GM12878 (cell line): ENCODE measurements at places on chromosomes 2 and 18.
A peak's percentile ranks its signal among the peaks of the same experiment; 100 is the strongest.

DNA sequence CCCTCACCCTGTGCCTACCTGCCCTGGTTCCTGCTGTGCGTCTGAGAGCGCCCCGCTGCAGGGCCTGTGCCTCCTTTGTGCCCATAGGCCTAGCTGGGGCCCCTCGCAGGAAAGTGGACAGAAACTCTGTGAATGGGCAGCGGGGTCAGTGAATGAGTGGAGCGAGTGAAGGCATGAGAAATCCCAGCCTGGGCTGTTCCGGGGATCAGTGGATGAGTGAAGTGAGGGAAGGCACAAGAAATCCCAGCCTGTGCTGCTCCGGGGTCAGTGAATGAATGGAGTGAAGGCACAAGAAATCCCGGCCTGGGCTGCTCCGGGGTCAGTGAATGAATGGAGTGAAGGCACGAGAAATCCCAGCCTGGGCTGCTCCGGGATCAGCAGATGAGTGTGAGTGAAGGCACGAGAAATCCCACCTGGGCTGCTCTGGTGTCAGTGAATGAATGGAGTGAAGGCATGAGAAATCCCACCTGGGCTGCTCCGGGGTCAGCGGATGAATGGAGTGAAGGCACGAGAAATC lies 2.0 kb downstream of the COLEC11 start:
- DNase-seq: no peak

DNA sequence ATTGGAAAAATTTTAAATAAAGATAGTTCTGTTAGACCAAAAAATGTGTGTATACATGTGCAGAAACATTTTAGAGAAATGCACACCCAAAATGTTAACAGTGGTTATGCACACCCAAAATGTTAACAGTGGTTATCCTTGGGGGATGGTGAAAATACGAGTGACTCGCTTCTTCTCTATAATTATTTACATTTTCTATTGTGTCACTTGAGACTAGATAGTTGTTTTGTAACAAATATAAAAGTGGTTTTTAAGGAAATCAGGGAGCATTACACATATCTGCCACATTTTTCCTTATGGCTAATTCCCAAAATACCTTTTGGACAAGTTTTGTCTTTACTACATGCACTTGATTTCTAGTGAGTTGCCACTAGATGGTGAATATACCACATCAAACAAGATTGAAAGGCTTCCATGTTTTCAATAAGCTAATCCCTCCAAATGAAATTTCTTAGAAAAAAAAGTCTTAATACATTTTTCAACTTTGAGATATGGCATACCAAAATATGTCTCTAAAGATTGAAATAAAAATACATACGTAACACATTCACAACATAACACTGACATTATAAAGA lies 9.0 kb upstream of the HIBCH start:
- DNase-seq: no peak

GRCh38 chr2:221465776-221466175 lies 106.3 kb downstream of the EPHA4 start:
- DNase-seq: peak; percentile 15

GRCh38 chr18:59520562-59521355 lies 161.7 kb upstream of the LMAN1 start:
- no peak for DNase-seq

DNA sequence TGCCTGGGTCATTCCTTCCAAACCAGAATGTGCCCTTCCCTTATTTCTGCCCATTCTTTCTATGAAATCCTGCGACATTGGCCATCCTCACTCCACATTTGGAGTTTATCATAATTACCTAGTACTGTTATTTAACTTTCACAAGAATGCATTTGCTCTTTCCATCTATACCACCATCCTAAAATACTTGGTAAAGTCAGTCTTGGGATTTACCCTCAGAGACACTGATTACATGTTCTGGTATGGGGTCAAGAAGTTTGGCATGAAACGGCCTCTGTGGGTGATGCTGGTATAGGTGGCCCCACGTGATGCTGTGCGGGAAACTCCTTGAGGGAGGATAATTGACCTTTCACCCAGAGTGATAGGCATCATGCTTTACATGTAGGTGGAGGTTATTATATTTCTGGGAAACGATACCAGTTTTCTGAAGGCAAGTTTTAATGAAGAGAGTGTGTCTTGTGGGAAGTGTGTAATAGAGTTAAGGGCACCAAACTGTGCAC lies 123.5 kb downstream of the FMNL2 start:
- DNase-seq: no peak

- no peak for DNase-seq
These were observed 5.2 kb downstream of the OXER1 start for GRCh38 chr2:42758751-42759150.

DNA sequence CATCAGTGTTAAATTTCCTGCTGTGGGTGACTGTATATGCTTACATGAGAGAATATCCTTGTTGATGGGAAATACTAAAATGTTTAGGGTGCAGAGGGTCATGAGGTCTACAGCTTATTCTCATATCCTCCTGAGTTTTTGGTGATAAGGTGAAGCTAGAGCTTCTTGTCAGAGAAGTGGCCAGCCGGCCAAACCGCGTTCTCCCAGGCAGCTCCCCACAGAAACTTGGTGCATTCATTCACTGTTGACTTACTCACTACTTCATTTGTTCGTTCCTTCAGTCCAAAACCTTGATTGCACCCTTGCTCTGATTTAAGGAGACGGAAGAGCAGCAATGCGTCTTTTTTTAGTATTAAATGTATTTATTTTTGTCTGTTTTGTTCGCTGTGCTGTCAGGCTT lies 8.7 kb downstream of the SNED1 start:
- DNase-seq: no peak

DNA sequence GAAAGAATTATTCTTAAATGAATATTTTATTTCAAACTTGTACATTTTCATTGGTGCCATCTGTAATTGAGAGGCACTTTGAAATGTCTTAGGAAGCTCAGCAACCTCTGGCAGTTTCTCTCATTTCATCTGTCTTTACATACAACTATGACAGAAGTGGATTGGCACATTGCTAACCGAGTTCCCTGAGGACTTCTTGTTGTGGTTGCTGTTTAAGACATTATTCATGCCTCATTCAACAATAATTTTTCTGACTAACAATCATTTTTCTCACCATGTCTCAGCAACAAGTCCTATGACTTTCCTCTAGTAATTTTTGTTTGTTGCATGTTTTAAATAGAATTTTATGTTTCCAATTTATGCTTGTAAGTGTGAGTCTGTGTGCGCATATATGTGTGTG lies 284.0 kb upstream of the CWC22 start:
- no peak for DNase-seq

DNA sequence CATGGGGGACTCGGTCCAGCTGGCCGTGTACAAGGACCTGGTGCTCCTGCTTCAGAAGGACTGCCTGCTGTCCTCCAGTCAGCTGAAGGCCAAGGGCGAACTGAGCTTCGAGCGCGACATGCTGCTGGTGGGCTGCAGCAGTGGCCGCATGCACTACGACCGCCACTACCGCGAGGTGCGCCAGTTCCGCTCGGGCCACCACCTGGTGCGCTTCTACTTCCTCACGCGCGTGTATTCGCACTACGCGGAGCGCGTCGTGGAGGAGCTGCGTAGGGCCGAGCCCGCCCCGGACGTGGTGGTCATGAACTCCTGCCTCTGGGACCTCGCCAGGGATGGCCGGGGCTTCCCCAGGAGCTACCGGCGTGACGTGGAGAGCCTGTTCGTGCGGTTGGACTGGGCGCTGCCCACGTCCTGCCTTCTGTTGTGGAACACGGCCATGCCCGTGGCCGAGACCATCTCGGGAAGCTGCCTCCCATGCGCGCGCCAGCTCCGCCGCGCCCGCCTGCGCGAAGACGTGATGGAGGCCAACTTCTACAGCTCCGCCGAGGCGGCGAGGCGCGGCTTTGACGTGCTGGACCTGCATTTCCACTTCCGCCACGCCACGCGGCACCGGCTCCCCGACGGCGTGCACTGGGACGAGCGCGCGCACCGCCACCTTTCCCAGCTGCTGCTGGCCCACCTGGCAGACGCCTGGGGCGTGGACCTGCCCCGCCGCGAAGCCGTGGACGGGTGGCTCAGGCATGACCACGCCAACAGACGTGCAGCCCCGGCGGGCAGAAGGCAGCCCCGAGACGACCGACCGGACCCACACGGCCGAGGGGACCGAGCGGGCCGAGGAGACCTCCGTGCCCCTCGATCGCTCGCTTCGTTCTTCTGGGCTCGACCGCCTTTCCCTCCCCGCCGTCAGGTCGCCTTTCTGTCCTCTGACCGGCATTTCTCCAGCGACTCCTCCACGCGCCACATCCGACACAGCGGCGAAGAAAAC lies 293.9 kb upstream of the ERBB4 start:
- DNase-seq: no peak

DNA sequence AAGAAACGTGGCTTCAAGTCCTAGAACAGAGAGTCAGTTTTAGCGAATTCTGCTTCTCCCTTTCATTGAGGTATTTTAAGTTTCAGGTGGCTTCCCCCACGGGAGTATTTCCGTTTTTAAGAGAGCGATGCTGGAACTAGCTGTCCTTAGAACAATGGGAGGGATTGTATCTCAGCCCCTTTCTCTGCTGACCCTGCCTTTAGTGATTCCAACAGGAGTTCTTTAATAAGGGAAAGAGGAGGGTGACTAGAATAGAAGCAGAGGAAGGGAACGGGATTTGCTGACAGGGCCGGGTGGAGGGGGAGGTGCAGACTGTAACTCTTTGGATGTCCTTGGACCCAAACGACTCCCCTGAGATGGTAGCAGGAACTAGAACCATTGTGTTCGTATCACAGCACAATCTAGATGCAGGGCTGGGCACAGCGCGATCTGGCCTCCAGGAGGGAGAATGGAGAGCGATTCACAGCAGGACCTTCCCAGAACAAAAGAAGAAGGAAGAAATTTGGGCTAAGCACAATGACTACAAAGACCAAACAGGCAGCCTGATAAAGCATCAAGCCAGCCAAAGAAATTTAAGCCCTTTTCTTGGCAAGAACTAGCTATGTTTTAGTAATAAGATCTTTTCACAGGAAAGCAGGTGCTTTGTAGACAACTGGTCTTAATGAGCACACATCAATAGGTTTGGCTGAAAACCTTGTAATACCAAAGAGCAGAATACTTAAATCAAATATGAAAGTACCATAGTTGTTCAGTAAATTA lies 15.8 kb upstream of the RTTN start:
- DNase-seq: no peak

DNA sequence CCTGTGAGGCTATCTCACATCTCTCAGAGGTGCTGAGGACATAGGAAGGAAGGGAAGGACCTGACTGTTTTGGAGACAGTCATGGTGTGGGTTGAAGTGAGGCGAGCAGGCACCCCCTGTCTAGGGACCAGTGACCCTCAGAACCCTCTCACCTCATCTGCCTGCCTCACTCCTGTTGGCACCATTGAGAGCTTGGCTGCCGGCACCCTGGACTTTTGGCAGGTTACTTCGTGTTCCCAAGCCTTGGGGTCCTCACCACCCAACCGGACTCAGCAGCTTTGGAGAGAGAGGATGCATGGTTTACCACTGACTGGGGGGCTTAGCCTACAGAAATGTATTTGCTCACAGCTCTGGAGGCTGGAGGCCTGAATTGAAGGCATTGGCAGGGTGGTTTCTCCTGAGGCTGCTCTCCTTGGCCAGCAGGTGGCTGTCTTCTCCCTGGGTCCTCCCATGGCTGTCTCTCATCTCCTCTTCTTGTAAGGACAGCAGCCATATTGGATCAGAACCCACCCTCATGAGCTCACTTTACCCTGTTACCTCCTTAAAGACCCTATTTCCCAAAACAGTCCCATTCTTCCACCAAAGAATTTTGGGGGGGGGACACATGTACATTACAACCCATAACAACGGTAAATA lies 142.0 kb downstream of the TSN start:
- no peak for DNase-seq

- DNase-seq: no peak
These were observed 82.6 kb downstream of the MBP start for GRCh38 chr18:77049938-77050337.

DNA sequence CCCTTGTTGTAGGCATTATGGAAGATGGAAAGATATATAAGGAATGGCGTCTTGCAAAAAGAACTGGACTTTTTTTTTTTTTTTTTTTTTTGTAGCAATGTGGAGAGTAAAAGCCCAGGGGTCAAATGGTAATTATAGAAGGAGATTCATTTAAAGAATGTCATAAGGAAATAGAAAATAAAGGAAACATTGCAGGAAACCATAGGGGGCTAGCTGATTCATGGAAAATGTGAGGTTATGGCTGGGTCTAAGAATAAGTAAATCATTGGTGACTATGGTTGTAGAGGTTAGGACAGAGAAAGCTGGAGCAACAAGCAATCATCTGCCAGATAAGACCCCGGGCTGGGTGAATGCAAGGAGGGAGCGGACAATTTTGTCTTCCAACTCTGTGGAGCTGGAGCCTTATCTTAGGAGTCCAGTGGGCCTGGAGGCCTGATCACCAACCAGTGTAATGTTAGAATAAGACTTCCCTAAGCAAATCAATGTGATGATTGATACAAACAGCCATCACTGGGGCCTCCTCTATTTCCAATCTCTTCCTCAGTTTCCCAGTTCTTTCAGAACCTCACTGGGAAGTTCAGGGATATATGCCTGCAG lies 201.2 kb upstream of the TNP1 start:
- no peak for DNase-seq

GRCh38 chr18:12911025-12911928 lies 27.2 kb upstream of the PTPN2 start:
- no peak for DNase-seq

DNA sequence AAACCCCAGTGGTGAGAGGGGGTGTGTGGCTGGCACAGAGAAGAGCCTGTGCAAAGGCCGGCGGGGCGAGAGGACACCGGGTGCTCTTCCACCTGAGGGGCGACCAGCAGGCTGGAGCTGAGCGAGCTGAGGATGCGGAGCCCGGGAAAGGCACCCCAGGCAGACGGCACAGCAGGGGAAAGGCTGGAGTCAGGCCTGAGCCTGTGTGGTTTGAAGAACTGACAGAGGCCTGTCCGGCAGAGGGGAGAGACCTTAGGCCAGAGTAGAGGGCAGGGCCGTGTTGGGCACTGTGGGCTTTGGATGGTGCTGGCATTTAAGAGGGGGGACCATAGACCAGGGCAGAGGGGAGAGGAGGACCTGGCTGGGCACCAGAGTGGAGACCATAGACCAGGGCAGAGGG lies 149.8 kb downstream of the RTP5 start:
- DNase-seq: no peak

DNA sequence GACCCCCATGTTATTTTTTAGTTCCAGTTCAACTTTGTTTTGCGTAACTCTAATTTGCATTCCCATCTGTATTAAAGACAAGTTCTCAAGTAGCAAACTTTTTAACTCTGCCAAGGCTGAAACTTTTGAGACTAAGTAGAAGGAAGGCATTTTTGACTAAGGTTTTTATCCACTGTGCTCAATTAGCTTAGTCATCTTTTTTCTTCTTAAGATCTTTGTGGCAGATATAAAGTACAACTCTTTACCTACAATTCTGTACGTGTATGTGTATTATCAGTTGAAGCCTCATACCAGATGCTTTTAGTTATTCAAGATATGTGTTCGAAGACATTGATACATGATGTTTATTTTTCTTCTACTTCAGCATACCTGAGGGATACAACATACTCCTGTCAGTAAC lies 41.6 kb downstream of the CREB1 start:
- no peak for DNase-seq

DNA sequence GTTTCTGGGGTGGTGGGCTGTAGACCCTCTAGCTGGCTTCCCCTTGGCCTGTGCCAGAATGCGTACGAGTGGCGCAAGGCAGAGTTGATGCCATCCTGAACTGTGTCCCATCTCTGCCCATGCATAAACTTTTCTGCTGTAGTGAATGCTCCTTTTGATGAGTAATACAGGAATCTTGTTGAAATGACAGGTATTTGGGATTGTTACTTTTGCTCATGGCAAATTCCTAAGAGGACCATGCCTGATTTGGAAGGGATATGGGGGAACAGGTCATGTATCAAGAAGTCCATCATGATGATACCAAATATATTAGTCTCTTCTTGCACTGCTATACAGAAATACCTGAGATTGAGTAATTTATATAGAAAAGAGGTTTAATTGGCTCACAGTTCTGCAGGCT lies 648.0 kb downstream of the SLC4A3 start:
- DNase-seq: no peak

GRCh38 chr2:69082430-69082997 lies 69.5 kb downstream of the ANTXR1 start:
- no peak for DNase-seq
